ENCODE measurements at places on chromosomes 3 and 15.

- DNase-seq: no peak
Observed at GRCh38 chr3:107674371-107674770, 151.6 kb downstream of the BBX start.

DNA sequence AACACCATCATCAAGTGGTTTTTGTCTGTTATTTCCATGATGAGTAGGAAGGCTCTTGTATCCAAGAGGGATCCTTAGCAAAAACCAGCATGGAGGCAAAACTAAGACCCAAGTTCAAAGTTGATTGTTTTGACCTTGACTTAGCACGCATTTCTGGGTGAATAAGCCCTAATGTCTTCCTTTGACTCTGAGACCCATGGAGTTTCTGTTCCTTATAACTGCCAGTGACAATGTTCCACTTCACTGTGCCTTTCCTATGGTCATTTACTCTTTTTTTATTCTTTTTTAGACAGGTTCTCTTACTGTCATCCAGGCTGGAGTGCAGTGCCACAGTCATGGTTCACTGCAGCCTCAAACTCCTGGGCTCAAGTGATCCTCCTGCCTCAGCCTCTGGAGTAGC, 118.2 kb upstream of the MRPL3 start:
- DNase-seq: no peak

GRCh38 chr15:69987492-69988489, 109.9 kb downstream of the TLE3 start:
- DNase-seq: no peak

DNA sequence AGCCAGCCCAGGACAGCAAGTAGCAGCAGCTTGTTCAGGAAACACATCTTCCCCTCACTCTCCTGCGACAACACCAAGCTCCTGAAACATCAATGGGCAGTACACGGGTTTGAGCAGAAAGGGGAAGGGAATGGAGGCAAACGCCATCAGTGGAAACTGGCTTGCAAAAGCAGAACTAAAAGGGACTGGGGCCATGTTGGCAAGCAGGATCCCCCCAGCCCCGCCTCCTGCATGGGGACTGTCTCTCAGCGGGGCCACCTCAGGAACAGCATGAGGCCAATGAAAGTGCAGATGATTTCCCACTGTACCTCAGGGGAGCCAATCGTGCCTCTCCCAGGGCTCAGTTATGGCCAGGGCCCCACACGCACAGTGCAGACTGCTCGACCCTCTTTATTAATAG, 6.8 kb downstream of the CDAN1 start:
- DNase-seq: no peak

DNA sequence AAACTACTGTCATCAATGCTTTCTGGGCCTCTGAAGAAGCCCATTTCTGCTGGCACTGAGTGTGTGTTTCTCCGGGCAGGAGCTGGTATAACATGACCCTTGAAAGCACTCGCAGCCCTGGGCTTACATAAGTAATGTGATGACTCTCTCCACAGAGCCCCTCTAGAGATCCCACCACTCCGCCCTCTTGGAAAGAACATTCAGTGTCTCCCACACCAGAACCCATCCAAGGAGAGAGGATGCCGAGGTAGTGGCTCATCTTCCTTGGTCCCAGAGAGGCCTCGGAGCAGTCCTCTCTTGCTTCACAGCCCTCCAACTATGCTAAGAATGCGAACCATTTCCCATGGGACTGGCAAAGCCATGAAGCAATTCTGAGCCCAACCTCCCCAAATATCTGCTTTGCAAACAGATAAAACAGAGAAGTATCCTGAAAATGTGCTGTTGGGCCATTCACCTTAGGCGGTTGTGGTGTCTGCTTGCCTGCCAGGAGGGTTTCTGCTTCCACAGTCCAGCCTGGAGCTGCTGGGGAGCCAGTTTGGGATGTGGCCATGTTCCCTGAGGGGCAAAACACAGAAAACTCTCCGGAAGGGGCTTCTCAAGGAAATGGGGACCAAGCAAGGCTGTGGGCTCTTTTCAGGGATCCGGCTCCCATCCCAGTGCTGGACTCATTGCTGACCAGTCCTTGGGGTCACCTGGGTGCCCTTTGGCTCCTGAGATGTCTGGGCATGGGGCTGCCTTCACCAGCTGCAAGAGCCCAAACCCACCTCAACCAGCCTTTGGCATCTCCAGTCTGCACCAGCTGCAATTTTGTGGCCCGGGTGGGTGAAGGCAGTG, 47.3 kb downstream of the AMOTL2 start:
- no peak for DNase-seq

- no peak for DNase-seq
Observed at GRCh38 chr15:43406189-43406588, 35.3 kb downstream of the TUBGCP4 start.

GRCh38 chr3:11096266-11097139, 57.8 kb upstream of the HRH1 start:
- DNase-seq: no peak

- DNase-seq: no peak
Observed at GRCh38 chr3:102536456-102536855, 101.6 kb downstream of the ZPLD1 start.

DNA sequence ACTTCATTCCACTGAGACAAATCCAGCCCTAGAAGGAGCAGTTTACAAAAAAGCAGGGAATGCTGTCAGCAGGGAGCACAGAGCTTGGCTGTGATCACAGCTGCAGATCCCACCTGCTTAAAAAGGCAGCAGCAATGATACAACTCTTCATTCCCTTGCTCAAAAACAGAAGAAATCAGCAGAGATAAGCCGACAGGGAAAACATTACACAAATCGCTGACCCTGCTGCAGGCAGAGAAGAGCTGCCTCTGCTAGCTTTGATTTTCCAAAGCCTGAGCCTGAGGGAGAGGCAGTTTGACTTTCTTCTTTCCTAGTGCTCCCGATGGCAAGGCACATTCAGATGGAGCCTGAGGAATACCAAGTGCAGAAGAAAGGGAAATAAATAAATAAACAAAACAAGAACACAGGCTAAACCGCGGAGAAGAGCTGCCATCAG, 80.2 kb downstream of the SHQ1 start:
- no peak for DNase-seq

GRCh38 chr3:64667887-64668581, 19.8 kb downstream of the ADAMTS9 start:
- DNase-seq: no peak

DNA sequence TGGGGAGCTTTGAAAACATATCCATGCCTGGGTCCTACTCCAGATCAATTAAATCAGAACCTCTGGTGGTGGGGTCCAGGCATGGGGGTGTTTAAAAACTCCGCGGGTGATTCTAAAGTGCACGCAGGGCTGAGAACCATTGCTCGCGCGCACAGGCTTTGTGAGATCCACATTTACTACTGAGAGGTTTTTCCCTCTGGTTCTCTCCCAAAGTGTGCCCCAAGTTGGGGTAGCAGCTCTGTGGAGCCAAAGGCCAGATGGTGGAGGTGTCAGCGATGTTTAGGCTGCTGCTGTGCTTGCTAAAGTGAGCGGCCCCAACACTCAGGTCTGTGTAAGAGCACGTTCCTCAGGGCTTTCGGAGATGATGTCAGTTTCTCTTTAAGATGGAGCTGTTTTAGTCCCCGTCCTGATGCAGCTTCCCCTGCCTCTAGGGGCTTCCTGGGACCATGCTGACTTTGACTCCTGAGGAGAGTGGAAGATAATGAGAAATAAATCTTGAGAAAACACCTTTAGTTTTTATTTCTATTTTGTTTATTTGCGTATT, 13.4 kb upstream of the MAGEF1 start:
- no peak for DNase-seq

- DNase-seq: no peak
Observed at GRCh38 chr3:35946121-35946853, 307.0 kb downstream of the ARPP21 start.

DNA sequence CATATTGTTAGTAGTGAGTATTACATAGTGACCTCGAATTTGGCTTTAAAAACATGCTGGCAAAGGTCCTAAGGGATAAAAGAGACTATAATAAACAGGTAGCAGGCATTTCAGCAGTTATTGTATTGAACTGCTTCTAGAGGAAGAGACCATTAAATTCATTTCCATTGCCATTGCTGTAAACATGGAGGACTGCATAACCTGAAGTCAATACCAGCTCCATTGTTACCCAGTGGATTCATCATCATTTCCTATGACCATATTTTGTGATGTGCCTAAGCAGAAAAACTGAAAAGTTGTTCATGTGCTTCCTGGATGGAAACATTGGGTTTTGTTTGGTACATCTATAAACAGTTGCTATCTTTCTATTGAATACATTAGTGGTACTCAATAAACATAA, 482.5 kb upstream of the UBE2E2 start:
- no peak for DNase-seq

DNA sequence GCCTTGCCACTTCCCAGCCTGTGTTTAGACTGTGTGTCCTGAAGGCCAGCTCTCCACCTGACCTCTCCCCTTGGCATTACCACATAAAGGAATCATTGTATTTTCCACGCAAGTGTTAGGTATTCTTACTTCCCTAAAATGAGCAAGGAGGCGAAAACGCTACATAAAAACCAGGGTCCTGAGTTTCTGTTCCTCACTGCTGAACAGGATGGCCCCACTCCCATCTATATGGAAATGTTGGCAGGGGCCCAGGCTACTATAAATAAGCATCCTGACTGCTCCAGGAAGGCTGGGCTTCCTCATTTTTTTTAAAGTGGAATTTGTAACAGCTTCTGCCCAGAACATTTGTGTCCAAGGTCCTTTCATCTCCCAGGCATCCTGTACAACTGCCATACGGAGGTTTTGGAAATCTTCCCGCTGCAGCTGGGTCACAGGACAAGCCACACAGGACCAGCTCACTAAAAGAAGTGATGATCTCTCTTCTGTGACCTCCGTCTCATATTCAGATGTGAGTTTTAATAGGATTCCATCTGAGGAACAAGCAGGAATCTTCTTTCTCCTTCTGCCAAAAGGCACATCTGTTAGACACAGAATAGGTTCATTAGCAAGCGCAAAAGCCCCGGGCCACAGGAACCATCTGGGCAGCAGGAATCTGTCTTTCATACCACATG, 56.4 kb upstream of the LIMD1 start:
- no peak for DNase-seq

GRCh38 chr3:99246010-99246654, 344.6 kb upstream of the DCBLD2 start:
- DNase-seq: no peak

- no peak for DNase-seq
Observed at GRCh38 chr15:57376696-57377477, 582 bp downstream of the CGNL1 start.

DNA sequence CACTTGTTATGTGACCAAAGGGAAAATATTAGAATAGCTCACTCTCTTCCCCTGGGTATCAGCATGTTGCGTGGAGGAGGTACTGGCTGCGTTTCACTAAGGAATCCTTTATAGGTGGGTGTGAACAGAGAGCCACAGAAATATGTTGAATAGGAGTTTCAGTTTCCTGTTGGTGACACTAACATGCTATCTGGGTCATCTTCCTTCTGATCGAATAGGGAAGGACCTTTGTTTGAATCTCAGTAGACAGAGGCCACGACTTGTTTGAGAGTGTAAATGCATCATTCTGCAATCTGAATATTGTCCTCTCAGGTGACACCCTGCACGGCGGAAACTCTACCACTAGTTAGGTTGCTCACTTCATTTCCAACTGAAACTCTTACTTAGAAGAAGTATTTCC, 157.9 kb upstream of the SLC2A2 start:
- DNase-seq: no peak

DNA sequence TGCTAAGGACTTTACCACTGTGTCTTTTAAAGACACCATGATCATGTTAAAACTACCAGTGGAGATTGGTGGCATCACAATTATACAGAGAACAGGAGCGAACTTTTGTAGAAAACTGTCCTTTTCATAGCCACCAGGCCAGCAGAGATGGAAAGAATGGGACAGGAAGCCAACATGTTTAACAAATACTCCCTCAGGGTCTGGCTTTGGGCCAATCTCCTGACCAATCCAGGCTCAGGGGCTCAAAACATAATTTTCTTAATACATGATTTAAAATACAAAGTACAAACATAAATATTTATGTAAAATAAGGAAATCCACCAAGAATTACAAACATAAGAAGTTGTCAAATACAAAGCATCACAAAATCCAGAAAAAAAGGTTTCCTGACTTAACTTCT, 266.0 kb downstream of the VPS13C start:
- no peak for DNase-seq

DNA sequence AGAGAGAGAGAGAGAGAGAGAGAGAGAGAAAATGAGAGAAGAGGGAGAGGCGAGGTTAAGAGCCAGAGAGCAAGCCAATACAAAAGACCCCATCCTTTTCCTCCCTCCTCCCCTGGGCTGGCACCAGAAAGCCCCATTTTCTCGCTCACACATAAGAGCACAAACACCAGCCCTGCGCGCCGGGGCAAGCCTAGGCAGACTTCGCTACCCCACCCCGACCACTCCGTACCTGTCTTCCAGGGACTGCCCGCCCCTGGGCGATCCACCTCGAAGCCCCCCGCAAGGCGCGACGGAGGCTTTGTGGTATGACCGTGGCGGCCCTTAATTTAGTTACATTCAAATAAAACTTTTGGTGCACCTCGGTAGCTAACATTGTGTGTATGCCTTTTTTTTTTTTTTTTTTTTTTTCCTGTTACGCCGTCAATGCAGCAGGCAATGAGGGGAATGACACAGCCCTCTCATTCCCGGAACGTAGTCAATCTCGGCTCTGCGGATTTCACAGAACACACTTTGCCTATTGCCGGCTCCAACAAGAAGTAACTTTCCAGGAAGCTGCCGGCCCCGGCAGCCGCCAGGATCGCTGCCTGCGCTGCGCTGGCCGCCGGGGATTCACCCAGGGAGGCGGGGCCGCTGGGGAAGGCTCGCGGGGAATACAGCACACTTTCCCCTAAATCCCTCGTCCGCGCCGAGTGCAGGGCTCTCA, 7.7 kb downstream of the BCL6 start:
- DNase-seq: no peak

DNA sequence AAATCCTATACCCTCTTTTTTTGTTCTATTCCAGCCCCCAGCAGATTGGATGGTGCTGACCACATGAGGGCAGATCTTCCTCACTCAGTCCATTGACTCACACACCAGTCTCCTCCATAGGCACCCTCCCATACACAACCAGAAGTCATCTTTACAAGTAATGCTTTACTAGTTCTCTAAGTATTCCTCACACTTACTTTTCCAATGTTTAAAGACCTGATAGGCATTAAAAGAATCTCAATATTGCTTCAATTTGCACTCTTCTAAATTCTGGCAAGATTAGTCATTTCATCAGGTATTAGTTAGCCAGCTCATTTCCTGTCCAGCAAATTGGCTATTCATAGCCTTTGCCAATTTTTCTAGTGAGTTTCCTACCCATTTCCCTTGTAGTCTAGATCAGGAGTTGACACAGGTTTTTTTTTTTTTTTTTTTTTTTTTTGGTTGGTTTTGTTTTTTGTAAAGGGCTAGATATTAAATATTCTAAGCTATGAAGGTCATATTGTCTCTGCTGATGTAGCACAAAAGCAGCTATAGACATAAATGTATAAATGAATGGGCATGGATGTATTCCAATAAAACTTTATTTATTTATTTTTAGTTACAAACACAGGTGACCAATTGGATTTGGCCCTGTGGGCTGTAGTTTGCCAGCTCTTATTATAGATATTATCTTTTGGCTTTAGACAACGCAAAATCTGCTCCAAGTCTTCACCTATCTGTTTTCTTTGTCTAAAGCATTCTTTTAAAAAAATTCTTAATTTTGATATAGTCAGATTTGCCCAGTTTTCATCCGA, 76.1 kb downstream of the ABHD5 start:
- no peak for DNase-seq

Measured in T-helper 22 cell (primary cell).